ENCODE measurements at places on chromosomes 5 and 9.

DNA sequence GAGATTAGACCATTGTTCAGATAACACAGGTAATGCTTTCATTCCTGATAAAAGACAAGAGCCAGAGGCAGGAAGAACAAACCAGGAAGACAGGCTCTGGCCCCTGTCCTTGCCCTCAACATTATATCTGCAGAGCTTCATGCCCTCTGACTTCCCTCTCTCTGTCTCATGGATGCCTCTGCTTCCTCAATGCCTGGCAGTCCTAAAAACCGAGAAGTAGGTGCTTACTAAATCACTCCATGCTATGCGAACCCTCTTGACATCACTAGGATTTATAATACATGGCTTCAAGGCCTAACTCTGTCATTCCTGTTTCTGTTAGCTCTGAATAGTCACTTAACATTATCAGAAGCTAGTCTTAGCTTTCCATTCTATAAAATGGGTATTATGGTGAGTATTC is 117.8 kb downstream of the TLR4 start:
- DNase-seq: no peak

DNA sequence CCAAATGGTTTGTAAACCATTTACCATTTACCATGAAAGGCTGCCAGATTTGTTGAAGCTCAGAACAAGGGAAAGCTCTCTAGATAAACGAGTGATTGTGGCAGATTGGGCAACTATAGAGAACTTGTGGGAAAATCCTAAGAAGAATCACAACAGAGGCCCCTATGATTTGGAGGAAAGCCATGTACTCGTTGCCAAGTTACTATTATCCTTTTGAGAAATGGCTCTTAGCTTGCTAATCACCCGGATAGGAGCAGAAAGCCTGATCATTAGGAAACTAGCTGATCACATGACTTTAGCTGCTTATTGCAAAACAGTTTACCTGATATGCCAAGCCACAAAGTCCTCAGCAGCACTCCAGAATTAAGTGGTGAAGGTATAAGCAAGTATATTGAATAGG is 23.5 kb upstream of the ATG10 start:
- DNase-seq: no peak

GRCh38 chr9:129014608-129015007 is 13.5 kb downstream of the SH3GLB2 start:
- DNase-seq: no peak

DNA sequence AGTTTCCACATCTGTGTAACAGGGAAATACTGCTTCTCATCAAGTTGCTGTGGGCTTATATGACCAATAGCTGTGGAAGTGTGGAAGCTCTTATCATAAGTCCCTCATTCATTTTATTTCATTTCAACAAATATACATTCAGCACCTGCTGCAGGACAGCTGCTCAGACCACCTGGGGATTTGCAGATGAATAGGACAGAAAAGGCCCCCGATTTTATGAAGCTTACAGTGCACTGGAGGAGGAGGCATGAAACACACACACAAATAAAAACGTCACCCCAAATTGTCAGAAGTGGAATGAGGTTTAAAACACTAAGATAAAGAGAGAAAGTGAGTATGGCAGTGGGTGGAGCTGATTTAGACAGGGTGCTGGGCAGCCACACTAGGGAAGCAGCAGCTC is 107.2 kb downstream of the DRD1 start:
- DNase-seq: no peak

- no peak for DNase-seq
Measured at GRCh38 chr5:111447099-111447498, 65.2 kb downstream of the STARD4 start.

- no peak for DNase-seq
Measured at GRCh38 chr9:97895695-97896332, 26.5 kb downstream of the TRMO start.

GRCh38 chr5:137758715-137759306 is 4.6 kb upstream of the HNRNPA0 start:
- DNase-seq: no peak

- DNase-seq: peak; percentile 4
Measured at GRCh38 chr5:44774279-44774880, 34.4 kb upstream of the MRPS30 start.

All from hepatic stellate cell (primary cell).